ENCODE measurements at places on chromosomes 12 and 14.

DNA sequence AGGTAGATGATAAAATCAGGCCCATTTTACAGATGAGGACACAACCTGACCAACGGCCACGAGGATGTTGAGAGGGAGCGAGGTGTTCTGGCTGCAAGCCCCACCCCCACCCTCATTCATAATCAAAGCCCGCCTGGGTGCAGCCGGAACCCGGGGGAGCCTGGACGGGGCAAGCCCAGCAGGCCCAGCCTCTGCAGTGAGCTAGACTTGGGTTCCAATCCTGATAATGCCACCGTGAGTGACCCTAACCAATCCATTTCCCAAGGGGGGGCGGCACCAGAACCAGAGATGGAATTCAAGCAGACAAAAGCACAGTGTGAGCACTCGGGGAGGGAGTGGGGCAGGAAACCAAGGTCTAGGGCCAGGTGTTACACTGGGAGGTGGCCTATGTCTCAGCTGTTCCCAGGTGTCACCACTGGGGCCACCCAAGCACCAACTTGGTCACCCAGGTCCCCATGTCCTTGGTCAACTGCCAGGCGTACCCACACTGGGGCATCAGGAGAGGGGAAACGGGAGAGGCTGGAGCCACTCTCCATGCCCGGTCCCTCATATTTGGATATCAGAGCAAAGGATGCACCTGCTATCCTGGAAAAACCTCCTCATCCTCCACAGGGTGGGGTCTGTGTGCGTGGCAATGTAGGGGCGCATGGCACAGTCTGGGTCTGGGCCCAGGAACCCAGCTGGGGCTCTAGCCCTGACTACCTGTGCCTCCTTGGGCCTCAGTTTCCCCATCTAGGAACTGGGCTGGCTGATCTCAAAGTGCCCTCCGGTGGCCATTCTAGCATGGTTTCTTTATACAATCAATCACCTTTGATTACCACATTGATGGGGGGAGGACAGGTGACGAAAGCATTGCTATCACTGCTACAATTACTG is 58.4 kb downstream of the FAM222A start:
- no peak for DNase-seq

DNA sequence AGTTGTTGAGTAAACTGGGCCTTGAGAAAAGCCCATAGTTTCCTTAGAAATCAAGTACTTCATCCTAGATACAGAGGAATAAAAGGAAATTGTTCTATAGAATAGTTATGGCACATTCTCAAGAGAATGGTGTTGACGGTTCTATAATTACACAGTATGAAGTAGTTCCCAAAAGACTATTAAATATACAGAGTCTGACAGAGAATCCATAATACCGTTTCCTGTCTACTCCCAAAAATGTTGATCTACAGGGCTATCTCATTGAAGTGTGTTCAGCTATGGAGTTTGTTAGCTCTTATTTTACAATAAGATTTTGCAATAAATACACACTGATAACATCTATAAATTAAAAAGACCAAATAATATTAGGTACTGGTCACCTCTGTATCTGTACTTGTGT is 799.7 kb downstream of the RPS29 start:
- no peak for DNase-seq

DNA sequence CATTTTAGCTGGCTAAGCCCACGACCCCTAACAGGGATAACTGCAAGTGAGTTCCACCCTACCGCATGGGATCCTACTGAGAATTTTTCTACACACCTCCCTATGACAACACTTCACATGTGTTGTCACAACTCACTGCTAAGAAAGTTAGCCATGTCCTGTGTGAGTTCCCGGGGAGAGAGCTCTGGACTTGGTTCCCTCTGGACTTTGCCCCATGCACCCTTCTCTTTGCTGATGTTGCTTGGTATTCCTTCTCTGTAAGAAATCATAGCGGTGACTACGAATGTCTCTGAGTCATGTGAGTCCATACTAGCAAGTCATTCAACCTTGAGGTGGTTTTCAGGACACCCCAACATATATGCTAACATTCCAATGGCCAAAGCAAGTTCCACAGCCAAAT is 9.5 kb upstream of the CDKN3 start:
- no peak for DNase-seq

- no peak for DNase-seq
Measured at GRCh38 chr12:49667325-49668090, 39.7 kb downstream of the FMNL3 start.

- no peak for DNase-seq
Measured at GRCh38 chr12:98274430-98275130, 240.8 kb upstream of the TMPO start.

- DNase-seq: peak; percentile 3
Measured at GRCh38 chr12:100672075-100672592, 98.7 kb downstream of the GAS2L3 start.

DNA sequence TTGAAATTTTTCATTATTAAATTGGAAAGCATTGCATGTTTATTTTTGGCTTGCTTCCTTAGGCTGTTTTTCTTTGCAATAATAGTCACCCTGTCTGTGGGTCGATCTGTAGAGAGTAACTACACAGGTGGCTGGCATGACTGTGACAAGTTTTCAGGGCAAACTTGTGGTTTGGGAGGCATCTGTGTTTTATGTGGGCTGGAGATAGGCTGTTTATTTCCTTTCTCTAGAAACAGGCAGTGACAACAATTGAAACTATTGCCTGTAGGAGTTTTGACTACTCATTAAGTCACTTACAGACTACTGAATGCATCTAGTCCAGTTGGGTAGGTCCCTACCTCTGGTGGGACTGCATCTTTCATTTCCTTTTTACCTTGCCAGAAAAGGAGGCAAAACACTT is 155.6 kb downstream of the DYRK2 start:
- no peak for DNase-seq

DNA sequence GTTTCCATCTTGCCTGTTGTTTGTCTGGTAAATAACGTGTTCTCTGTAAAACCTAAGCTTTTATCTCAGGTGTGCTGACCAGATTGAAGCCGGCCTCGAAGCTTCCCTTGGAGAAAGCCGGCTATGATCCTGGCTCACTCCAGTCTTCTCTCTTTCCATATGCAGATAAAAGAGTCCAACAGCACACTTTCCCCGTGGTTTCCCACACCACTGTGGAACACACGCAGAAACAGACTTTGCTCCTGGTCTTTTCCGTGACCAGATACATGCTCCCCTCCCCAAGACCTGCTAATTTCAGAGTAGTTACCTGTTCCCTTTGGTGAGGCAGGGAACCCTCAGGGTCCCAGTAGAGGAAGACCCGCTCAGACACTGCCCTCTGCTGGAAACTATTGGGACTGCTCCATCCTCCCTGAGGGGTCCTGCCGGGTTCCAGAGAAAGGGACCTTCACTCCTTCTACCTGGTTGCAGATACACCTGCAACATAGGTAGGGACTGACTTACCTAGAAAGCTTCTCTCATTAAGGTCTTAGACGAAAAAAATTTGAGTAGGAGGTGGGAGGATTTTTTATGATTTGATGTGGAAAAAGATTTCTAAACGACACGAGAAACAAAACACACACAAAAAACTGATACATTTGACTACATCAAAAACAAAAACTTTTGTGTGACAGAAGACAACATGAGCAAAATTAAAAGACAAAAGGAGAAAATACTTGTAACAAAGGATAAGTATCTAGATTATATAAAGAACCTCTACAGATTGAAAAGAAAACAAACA is 415.4 kb upstream of the CCDC196 start:
- DNase-seq: peak; percentile 53

DNA sequence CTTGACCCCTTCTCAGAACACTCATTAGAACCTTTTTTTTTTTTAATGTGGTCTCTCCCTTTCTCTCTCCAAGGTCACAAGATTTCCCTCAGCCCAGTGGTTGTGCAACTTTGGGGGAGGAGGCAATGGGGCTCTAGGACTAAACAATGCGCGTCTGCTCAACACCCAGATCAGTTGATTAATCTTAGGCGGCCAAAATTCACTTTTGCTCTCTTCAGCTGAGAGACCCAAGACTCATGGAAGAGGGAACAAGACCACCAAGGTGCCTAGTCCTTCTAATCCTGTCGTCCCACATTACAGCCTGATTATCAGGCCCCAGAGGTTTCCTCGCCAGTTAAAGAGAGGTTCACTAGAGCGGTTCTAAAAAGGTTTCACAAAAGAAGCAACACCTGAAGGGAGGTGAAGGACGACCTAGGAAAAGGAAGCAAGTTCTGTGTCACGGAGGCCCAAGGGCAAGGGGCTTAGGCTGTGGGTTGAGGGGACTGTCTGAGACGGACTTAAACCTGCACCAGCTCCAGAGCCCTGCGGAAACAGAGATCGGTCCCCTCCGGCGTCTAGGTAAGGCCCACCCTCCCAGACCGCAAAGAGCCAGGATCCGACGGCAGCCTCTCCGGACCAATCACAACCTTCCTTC is 824 bp upstream of the TARBP2 start:
- no peak for DNase-seq

DNA sequence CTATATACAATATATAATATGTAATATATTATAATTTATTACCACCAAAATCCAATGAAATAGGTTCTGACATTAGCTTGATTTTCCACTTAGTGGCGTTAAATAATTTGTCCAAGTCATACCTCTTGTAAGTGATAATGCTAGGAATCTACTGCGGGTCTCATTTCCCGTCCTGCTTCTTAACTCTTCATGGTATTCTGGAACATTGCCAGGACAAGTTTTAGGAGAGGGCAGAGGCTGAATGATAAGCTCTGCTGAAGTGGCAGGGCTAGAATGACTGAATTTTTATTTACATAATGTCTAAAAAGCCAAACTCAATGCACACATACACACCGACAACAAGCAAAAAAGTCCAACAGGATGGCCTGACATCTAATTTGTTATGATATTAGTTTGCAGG is 70.4 kb upstream of the PTPRQ start:
- DNase-seq: peak; percentile 72

DNA sequence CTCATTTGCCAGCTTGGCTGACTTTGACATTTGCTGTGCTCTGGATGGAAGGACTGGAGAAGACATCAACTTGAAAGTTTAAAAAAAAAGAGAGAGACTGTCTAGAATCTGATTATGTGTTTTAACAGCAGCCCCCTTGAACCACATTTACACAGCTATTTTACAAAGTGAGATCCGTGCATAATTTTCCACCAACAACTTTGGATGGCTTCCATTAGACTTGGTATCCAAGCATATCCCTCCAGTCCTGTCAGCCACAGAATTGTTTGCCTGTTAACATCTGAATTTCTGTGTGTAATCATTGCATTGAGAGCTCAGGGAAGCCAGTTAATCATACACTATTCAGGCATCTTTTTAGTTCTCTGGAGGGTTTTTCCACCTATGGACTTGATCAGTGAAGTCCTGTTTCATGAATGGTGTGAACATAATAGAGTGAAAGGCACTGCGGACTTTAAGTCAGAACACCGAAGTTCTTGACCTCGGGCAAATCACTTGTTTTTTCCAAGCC is 93.7 kb downstream of the SAMD4A start:
- DNase-seq: no peak

GRCh38 chr12:33639975-33640374 is 200.4 kb upstream of the SYT10 start:
- DNase-seq: peak; percentile 3

DNA sequence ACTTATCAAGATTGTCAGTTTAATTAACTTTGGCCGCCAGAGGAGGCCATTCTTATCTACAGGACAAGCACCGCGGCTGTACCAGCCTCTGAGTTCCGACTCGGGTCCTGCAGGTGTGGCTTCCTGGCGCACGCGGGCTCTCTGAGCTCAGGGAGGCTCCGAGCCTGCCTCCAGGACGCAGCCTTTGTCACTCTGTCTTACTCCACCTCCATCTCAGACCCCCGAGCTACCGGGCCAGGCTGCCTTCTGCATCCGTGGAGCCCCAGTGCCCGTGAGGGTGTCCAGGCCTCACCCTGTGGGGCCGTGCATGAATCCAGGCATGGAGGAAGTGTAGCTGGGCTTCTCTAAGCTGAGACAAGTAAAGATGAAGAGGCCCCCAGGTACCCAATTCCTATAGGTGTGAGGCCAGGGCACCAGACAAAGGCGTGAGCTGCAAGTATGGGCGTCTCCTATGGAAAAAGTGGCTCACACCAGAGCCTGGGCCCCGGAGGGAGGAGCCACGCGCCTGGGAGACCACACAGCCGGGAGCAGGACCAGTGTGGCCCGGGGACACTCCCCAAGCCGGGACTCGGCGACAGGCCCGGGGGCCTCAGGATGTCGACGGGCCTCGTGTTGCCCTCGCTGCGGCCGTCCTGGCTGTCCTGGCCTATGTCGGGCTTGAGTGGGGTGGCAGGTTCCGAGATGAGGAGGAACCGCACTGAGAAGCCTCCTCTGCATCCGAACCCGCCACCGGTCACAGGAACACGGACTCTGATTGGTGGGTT is 42.8 kb downstream of the NOC4L start:
- DNase-seq: no peak

- no peak for DNase-seq
Measured at GRCh38 chr12:6434205-6435140, 10.3 kb upstream of the CD27 start.

DNA sequence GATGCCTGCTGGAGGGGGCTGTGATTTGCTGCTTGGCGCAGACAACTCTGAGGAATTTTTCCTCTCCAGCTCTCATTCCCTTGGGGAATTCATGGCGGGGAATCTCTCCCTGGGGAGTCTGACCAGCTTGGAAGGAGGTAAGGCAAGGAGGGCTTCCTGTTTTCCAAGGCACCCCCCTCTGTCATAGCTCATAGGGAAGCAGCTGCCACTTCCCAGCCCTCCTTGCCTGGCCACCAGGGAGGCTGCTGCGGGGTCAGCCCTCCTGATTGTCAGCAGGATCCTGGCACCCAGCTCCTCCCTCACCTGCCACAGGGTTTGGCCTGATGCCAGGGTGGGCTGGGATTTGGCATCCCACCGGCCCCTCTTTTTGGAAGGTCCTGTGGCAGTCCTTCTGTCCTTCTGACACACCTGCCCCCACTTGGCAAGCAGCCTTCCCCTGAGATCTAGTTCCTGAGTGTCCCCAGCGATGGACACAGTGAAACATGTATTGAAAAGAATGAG is 74.9 kb downstream of the TSPAN9 start:
- DNase-seq: peak; percentile 47

DNA sequence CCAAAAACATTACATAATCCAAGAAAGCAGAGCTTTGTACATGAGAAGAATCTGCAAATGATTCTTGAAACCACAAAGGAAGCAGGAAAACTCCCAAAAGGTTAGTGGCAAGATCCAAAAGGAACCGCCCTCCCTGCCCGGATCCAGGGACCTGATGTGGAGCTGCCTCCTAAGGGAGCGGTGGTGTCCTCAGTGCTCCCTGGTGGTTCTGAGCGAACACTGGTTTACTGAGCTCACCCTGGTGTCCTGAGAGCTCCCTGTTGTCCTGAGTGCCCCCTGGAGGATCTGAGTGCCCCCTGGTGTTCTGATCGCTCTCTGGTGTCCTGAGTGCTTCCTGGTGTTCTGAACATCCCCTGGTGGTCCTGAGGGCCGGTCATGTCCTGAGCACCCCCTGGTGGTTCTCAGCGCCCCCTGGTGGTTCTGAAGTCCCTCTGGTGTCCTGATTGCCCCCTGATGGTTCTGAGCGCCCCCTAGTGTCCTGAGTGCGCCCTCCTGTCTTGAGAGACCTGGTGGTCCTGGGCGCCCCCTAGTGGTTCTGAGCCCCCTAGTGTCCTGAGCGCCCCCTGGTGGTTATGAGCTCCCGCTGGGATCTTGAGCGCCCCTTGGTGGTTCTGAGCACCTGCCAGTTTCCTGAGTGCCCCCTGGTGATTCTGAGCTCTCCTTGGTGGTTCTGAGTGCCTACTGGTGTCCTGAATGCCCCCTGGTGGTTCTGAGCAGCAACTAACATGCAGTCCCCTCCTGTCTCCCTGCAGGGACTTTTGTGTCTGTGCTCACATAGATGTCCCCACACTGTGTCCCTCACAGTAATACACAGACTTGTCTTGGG is 891.1 kb downstream of the TMEM121 start:
- no peak for DNase-seq

GRCh38 chr14:74610866-74611649 is 979 bp downstream of the LTBP2 start:
- no peak for DNase-seq

GRCh38 chr14:56333359-56334292 is 215.4 kb downstream of the PELI2 start:
- DNase-seq: no peak

Data from NCI-H1105 (cell line).